ENCODE measurements at places on chromosomes 1 and 21. TPM values are rescaled to one million over a fixed set of nuclear protein-coding genes. Genes with fewer than 3 reads are reported as not detected.

ECM1 gene
- total RNA-seq, result 72.5 TPM

CYP4X1 gene
- 1.2 TPM for total RNA-seq

SMCP gene
- total RNA-seq, result not detected

OR2L5 gene
- not detected for total RNA-seq

CLCNKA gene
- total RNA-seq, result not detected

RHOU gene
- 0.91 TPM for total RNA-seq

RHD gene
- total RNA-seq, result not detected

UBE2G2 gene
- 102 TPM for total RNA-seq

ICOSLG gene
- 1.5 TPM for total RNA-seq

TOR3A gene
- total RNA-seq, result 38.6 TPM

PGLYRP4 gene
- not detected for total RNA-seq

WDR77 gene
- total RNA-seq, result 26.7 TPM

TRIM45 gene
- 1.9 TPM for total RNA-seq

CFAP410 gene
- 11.8 TPM for total RNA-seq

MROH9 gene
- 0.39 TPM for total RNA-seq

FAM89A gene
- total RNA-seq, result 10.8 TPM

CR1L gene
- total RNA-seq, result not detected

CELA3B gene
- total RNA-seq, result not detected

OR2M3 gene
- total RNA-seq, result not detected

SEC16B gene
- 2.5 TPM for total RNA-seq

UROD gene
- total RNA-seq, result 118 TPM

NES gene
- 43.7 TPM for total RNA-seq

AGMAT gene
- total RNA-seq, result 0.52 TPM

CD53 gene
- total RNA-seq, result not detected

ANXA9 gene
- not detected for total RNA-seq

CD1E gene
- not detected for total RNA-seq

HSF2BP gene
- total RNA-seq, result 2.8 TPM

RGS18 gene
- 0.07 TPM for total RNA-seq

LCE1D gene
- not detected for total RNA-seq

PKP1 gene
- total RNA-seq, result 0.30 TPM

PLD5 gene
- total RNA-seq, result 0.07 TPM

SPATA46 gene
- not detected for total RNA-seq

KRTAP6-2 gene
- not detected for total RNA-seq

APOBEC4 gene
- total RNA-seq, result not detected

ZMYM4 gene
- total RNA-seq, result 40.8 TPM

OR2T33 gene
- total RNA-seq, result not detected

KDF1 gene
- total RNA-seq, result not detected

ATAD3C gene
- total RNA-seq, result 0.40 TPM

PRRX1 gene
- total RNA-seq, result 269 TPM

RCSD1 gene
- total RNA-seq, result 0.13 TPM

CLDN8 gene
- not detected for total RNA-seq

TMEM82 gene
- total RNA-seq, result not detected

GBP6 gene
- total RNA-seq, result not detected

AZIN2 gene
- 9.2 TPM for total RNA-seq

KCNJ9 gene
- total RNA-seq, result under 0.01 TPM

SAMD11 gene
- total RNA-seq, result 1.9 TPM

AUNIP gene
- 0.30 TPM for total RNA-seq

CYYR1 gene
- under 0.01 TPM for total RNA-seq

DCST2 gene
- 0.07 TPM for total RNA-seq

MYOM3 gene
- 0.13 TPM for total RNA-seq

Data from smooth muscle cell of the pulmonary artery (primary cell).